CD4-positive, alpha-beta memory T cell (primary cell): ENCODE measurements at places on chromosomes 7 and 10.

DNA sequence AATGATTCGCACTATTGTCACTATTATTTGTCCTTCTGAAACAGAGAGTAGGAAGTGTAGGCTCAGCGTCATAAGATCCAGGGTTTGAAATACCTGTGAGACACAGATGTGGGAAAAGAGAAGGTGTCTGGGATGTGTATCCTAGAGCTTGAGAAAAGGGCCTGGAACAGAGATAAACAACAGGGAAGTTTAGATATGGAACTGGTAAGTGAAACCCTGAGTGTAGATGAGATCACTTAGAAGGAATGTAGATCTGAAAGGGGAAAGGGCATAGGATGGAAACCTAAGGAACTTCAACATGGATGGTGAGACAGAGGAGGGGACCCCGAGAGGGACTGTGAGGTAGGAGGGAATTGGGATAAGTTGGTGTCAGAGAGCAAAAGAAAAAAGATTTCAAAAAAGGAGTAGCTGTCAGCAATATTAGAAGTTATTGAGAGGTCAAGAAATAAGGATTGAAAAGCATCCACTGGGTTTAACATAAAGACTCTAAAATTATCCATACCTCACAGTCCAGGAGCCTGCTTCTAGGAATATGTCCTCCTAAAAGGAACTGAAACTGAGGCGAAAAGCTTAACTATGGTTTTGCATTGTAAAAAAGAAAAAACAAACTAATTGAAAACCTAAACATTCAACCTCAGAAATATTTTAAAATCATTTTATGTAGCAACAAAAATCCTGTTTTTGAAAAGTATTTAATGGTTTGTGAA is 119.2 kb upstream of the NPVF start:
- DNase-seq = no peak

- no peak for DNase-seq
Observed at GRCh38 chr10:33142295-33142694, 184.3 kb upstream of the ITGB1 start.

DNA sequence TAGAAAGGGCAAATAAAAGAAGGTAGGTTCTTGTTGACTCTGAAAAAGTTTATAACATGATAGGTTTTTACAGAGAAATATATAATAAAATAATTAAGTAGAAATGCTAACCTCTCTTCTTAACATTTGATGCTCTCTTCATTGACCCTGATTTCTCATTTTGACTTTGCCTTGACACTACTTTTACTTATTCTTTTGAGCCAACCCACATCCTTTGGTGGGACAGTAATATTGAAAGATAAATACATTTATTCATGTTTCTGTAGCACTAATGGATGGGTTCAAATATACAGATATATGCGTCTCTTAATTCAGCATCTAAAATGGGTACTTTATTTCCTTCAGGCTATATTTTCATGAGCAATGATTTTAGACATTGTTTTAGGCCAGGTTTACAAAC is 34.4 kb downstream of the DDC start:
- no peak for DNase-seq

DNA sequence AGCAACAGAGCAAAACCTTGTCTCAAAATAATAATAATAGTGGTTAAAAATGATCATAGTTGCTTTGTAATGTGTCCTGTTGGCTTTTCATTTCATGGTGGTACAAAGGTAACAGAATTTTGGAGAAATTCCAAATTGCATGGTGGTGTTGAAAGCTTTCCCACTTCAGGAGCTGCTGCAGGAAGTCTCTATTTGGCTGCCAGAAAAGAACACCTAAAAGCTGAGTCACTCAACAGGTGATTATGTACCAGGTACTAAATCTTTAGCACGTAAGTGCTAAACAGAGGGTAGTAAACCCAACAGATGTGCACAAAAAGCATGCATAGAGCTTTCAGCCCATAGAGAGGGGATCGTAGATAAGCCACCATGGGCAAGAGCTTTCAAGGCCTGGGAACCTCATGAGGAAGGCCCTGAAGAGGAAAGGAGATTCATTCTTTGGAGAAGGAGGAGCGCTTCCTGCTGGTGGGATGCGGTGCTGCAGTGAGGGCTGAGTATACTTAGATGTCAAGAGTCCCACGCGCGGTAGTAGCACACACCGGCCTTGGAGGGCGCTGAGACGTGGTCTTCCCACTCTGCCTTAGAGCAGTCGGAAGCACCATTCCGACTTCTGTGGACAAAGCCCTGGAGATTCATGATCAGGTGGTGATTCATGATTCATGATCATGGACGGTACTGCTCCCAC is 118.7 kb downstream of the RALA start:
- DNase-seq = peak; percentile 54

DNA sequence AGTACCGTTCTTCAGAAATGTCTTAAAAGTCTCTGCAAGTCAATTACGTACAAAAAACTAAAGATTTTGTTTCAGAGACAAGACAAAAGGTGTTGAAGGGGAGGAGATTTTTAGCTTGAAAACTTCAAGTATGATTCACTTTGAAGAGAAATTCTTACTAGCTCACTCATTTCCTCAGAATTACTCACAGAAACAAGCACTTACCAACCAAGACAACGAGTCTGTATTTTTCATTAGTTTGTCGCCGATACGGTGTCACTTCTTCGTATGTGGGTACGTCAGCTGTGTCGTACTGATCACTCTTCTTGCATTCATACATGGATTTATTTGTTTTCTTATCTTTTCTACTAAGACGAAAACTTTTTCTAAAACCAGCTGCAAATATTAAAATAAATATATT is 90.6 kb upstream of the ODAD2 start:
- DNase-seq = no peak

- no peak for DNase-seq
Observed at GRCh38 chr7:82442492-82443035, 1.0 kb downstream of the CACNA2D1 start.

- no peak for DNase-seq
Observed at GRCh38 chr7:150421831-150422230, 28.6 kb upstream of the GIMAP8 start.

GRCh38 chr7:45955286-45955685 is 34.2 kb upstream of the IGFBP3 start:
- DNase-seq = no peak

DNA sequence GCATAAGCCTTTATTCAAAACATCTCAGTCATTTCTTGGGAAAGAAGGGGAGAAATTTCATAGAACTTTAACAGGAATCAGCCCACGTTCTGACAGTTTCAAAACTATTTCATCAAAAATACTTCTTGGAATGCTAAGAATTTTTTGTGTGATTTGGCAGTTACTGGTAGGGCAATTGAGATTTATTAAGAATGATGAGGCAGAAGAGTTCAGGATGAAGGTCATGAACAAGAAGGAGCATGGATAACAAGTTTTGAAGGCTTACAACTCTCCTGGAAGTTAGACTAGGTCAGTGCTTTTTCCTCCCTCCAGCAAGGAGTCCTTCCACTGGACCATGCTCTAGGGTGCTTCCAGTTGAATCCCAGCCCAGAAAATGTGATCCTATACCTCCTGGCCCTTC is 569.9 kb downstream of the ANKRD7 start:
- no peak for DNase-seq

DNA sequence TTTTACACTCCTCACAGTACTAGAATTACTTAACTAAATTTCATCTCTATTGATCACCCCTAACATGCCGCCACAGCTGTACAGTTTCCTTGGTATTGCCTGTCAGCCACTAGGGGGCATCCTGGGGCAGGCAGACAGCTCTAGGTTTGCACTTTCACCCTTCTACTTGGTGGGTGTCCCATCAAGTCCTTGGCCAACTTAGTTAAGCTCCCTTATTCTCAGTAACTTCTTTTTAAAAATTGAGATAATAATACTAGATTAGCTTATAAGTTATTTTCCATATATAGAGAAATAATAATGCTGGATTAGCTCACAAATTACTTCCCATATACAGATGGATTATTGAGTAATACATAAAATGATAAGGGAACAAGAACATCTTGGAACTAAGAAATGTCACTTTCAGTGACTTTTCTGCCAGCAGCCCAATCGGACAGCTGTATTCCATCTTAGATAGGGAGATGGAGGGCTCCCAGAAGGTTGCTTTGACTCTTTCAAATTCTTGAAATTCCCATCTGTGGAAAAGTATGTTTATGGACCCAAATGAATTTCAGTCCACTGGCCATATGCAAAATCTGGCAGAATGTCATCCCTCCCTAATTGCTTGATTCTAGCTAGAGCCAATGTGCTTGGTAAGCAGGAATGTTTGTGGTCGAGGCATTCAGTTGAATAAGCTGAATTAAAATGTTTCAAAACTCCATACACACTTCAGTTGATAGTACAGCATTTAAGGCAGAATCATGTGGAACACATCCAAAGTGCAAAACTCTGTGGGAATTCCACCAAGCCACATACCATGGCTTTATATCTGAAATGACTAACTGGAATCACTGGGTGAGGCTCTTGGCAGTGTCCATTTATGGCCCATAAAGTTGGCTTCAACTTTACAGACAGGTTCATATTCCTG is 309.7 kb downstream of the CSTF2T start:
- no peak for DNase-seq

DNA sequence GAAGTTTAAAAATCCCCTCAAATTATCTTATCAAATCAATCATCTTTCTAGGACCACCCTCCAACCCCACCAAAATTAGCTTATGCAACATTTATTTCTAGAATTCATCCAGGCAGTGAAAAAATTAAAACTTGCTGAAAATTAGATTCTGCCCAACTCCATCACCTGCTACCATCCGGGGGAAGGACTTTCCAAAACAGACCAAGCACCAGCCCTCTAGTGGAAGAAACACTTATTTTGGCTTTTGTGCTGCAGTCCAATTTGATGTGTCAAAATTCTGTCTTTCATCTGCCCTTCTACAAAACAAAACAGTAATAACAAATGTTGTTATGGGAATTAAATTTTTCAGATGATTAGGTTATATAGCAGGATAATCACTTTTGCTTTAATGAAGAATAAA is 35.1 kb downstream of the GCC1 start:
- no peak for DNase-seq

DNA sequence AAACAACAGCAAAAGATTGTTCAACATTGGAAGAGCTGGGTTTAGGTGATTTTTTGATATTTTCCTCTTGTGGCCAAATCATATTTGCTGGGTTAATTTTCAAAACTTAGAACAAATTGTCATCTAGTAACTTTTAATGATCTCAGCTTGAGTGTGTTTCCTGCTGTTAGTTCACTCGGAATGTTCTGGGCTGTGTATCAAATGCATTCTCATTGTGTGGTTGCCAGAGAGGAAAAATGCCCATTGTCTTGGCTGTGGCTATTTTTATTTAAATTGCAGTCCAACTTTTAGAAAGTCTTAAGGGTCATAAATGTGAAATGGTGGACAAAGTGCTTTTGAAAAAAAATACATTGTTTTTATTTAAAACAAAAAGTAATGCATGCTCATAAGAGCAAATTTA is 542.0 kb downstream of the TNS3 start:
- DNase-seq = no peak

DNA sequence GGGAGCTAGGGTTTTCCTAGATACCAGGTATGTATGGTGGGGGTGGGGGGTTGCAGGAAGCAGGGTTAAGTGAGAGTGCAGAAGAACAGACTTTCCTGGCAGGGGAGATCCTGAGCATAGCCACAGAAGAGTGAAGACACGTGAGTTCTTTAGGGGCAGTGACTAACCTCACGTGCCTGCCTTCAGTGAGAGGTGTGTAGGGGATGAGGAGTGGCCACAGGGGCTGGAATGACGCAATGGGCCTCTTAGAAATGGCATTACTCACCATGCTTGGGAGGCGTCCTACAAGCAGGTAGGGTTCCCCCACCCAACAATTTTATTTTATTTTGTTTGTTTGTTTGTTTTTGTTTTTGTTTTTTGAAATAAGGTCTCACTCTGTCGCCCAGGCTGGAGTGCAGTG is 698.6 kb upstream of the NRP1 start:
- no peak for DNase-seq
